Fibroblast of the aortic adventitia (primary cell): ENCODE measurements at places on chromosomes 13 and 19.

GRCh38 chr13:112953591-112954487 is 15.2 kb upstream of the MCF2L start:
- no peak for DNase-seq

GRCh38 chr19:15324791-15325519 is 7.4 kb downstream of the BRD4 start:
- no peak for DNase-seq

DNA sequence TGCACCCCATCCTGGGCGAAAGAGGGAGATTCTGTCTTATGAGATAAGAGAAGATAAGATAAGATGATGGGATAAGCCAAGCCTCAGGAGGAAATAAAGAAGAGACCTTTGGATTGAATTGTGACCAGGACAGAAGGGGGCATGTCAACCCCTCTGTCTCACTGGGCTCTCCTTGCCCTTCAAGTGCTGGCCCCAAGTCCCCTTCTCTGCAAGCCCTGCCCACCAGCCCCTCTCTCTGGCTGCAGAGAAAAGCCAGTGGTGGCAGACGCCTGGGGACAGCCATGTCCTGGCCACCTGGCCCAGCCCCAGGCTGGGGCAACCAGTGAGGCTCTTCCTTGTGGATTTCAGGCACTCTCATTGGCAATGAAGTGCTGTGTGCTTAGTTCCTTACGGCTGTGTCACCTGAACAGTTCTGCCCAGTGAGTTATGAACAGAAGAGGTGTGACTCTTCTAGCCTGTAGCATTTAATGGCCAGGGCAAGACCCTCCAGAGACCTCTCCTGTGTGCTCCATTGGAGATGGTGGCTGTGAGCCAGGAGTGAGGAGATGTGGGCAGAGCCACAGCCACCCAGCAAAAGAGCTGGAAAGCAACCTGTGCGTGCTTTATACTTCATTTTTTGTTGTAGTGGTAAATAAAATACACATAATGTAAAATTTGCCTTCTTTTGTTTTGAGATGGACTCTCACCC is 6.1 kb upstream of the BTBD2 start:
- DNase-seq = no peak

- DNase-seq = peak; percentile 97
Measured at GRCh38 chr13:29969286-29969685, 118.9 kb upstream of the UBL3 start.

GRCh38 chr13:107209824-107210722 is 642.1 kb upstream of the ARGLU1 start:
- peak; percentile 44 for DNase-seq

- peak; percentile 10 for DNase-seq
Measured at GRCh38 chr13:98972627-98973026, 5.2 kb downstream of the DOCK9 start.

GRCh38 chr13:24694907-24695306 is 14.7 kb downstream of the ATP12A start:
- DNase-seq = no peak

GRCh38 chr13:21079761-21080592 is 18.6 kb upstream of the LATS2 start:
- DNase-seq = peak; percentile 93

DNA sequence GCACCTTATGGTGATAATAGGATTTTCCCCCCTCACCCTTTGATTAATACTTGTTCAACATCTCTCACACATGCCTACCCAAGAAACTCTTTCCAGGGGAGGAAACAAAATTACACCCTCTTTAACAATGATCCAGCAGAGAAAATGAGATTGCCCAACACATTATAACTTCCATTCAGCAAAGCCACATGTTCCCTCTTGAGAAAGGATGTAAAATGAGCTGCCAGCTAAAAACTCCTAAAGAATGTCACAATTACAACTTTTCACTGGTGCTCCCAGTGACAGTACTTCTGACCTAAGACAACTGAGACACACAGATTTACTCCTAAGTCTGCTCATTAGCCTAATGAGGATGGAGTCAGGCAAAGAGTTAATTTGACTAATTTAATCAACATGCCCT is 621.4 kb downstream of the DIAPH3 start:
- no peak for DNase-seq

GRCh38 chr13:97413694-97414093 is 20.3 kb upstream of the RAP2A start:
- no peak for DNase-seq

DNA sequence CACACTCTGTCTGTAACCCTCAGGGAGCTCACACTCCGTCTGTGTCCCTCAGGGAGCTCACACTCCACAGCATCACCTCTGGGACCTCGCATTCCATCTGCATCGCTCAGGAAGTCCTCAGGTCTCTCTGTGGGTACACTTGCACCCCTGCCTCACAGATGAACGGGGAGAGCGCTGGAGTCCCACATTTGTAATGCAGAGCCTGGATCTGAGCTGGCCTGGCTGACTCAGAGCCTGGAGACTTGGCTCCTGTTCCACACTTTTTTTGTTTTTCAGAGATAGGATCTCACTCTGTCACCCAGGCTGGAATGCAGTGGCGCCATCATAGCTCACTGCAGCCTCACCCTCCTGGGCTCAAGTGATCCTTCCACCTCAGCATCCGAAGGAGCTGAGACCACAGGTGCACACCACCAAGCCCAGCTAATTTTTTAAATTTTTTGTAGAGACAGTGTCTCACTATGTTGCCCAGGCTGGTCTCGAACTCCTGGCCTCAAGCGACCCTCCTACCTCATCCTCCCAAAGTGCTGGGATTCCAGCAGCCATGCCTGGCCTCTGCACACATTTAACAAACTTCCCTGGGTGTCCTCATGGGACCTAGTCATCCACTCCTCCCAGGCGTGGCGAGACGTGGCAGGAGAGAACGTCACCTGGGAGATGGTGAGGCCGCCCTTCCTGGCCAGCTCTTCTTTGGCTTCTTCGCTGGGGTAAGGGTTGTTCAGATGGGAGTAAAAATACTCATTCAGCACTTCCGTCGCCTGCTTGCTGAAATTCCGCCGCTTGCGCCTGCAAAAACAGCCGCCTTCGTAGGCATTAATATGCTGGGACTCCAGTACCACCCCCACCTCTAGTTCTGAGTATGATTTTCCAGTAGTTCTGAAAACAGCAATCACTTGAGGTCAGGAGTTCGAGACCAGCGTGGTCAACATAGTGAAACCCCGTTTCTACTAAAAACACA is 31.0 kb downstream of the CILP2 start:
- DNase-seq = peak; percentile 38
